ENCODE measurements at places on chromosomes 12 and 14.

GRCh38 chr12:31431721-31432240, 105.8 kb upstream of the SINHCAF start:
- no peak for DNase-seq

- peak; percentile 29 for DNase-seq
Measured at GRCh38 chr12:131710464-131711457, at the start of gene SFSWAP. Gene SFSWAP (plus strand): TSS chr12:131711090. CDS start chr12:131711230, 140 bp downstream.

DNA sequence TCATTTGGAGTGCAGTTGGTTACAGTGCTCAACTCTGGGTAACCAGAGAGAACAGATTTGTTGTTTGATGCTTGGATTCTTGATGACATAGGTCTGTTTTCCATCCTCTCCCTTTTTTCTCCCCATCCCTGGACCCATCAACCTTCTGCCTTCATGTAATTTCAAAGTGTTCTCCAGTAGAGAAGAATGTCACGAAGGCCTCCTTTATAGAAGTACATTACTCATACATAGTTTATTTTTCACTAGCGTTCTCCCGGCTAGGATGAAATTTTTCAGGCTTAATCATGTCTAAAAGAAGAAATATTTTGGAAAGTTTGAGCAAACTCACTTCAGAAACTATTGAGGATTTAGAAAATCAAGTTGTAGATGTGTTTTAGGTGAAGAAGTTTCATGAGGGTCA, 20.9 kb upstream of the APPL2 start:
- DNase-seq: no peak

DNA sequence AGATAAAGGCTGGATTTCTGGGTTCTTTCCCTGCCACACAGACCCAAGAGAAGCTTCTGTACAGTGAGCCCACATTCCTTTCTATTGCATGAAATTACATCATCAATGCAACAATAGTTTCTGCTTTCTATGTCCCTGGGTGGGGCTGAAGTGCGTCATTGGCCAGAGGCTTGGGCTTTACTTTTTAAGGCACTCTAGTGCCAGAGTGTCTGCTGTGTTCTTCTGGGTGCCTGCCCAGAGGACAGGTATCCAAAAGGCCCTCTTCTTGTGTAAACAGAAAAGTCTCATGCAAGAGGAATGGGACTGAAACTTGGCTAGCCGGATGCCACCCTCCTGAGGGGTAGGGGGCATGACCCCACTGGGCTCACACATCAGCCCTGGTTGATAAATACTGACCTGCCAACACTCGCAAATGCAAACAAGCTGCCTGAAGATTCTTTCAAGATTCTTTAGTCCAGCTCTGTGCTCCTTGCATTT, 5.9 kb downstream of the KRT86 start:
- DNase-seq: no peak

DNA sequence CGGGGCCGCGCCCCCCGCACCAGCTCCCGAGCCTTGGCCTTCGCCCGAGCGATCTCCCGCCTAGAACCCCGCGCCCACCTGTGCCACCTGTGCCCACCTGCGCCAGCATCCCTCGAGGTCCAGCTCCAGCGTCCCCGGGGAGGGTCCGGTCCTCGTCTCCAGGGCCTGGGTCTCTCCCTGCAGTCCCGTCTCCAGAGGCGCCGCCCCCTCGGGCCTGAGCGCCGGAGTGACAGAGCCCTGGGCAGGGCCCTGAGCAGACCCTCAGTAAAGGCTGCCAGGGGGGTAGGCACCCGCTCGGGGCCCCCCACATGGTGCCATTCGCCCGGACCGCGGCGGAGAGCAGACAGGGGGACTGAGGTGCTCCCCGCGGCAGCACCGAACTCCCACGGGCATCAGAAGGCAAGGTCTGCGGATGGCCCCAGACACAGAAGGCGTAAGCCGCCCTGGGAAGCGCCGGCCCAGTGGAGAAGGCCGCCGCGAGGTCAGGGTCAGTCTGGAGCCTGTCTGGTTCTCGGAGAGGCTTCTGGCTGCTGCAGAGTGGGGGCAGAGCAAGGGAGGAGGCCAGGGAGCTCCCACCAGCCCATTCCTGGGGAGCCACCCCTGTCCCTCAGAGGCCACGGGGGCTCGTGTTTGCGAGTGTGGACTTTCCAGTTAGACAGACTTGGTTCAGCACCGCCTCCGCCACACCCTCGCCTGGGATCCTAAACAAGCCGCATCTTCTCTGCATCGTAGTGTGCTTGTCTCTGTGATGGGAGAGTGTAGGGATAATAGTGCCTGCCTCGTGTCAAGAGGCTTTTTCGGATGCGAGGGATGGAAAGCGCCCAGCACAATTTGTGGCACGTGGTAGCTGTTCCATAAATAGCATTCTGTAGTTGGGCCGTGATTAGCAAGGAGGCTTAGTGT, 1.1 kb upstream of the PPP1R13B start:
- DNase-seq: no peak

DNA sequence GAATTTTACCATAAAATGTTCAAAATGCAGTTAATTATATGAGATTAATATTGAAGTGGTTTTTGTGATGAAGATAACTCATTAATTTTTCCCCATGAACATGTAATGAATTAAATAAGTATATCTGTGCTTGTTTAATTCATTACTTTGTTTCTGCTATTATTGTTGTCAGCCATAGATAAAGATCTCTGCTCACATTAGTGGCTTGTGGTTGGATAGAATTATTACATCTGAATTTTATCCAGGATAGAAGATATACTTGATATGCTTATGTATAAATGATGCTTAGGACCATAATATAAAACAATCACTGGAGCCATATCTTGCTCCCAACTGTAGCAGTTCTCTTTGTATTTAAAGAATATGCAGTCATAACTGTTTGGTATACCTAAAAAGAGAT, 18.5 kb downstream of the TSPAN19 start:
- DNase-seq: no peak

DNA sequence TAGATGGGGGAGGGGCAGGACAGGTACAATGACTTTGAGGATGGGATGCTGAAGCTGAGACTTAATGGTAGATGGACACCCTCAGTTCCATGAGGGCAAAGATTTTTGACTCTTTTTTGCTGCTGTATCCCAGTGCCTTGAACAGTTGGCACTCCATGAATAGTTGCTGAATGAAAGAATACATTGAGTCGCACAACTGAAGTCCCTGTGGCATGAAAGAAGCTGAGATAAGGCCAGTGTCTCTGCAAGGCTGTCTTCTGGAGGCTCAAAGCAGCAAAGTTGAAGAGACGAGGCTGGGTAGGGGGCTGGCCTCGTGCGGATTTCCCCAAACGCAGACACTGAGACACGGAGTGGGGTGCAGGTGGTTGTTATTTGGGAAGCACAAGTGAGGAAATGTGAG, 179.3 kb downstream of the ADCK1 start:
- no peak for DNase-seq

DNA sequence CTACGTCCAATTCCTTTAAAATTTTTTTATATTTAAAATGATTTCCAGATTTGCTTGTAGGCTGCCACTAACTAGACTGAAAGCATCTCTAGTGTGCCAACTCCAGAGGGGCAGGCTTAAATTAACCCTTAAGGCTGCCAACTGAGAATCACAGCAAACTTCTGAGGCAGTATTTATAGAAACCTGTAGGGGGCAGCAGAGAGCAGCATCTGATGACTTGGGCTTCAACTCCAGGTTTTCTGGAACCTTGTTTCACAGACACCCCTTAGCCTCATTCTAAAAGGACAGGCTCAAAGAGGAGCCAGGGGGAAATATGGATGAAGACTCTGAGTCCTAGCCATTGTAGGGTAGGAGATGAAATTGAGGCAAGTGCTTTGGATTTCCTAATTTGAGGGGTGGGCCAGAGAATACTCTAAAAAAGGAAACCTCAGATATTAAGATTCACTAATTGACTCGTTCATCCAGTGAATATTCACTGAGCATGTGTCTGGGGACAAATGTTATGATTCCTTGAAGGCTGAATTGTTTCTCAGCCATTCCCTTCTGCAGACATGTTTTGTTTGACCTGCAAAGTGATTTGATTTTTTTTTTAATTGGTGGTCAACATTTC, 63.3 kb upstream of the HSPB8 start:
- DNase-seq: no peak

DNA sequence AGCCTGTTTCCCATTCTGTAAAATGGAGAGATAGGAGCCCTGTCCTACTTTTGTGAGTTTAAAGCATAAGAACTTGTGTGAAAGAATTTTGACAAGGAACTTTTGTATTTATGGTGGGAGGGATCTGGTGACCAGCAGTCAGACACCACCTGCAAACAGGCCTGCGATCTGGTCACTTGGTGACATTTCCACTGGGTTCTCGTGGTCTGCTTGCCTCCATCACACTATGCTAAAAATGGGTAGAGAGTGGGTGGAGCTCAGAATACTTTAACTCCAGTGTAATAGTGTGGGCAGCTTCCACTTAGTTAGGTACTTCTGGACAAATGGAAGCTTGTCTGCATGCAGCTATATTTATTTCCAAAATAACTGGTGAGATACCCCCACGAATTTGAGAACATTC, 26.5 kb upstream of the PLXNC1 start:
- DNase-seq: no peak

DNA sequence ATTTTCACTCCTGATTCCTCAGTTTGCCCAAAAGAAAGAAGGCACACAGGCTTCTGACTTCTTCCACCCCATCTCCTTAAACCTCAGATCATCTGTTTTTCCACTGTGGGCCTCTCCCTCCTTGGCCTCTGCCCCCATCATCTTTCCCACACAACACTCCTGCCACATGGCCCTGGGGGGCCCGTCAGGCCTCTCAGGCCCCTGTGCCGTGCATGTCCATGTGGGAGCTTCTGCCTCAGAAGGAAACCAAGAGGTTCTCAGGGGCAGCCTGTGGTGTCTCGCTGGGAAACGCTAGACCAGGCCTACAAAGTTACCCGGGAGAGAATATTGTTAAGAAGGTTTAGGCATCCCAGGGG, 8.0 kb downstream of the KLHL33 start:
- no peak for DNase-seq

- DNase-seq: no peak
Measured at GRCh38 chr14:32764131-32764530, 174.5 kb upstream of the NPAS3 start.

DNA sequence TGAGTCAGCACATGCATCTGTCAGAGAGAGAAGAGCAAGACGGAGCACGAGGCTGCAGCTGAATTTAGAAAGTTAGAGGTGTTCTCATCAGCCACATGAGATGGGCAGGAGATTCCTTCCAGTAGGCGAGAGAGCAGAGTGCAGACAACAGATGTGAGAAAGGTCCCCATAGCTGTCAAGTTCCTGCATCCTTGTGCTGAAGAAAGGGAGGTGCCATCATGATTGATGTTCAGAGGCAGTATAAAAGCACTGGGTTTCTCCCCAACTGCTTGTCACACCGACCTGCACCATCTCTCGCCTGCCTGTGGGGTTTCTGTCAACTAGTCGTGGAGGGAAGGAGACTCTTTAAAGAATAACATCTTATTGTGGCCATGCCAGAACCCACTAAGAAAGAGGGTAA, at the start of gene MYBPC1:
Gene MYBPC1, plus strand, starts transcription at position 272 of the 400 bp plus-strand sequence. Its CDS starts 100 bp downstream, at position 372.
- no peak for DNase-seq

GRCh38 chr14:21267886-21268616, 1.2 kb downstream of the HNRNPC start:
- DNase-seq: no peak

GRCh38 chr12:78392918-78393317, 471.7 kb upstream of the SYT1 start:
- no peak for DNase-seq

Data from stimulated activated CD4-positive, alpha-beta T cell treated with anti-CD3 and anti-CD28 coated beads, TNF-alpha, amount 100 ng/mL, for 1 hour (primary cell).